ENCODE measurements at places on chromosomes 11 and 22.

DNA sequence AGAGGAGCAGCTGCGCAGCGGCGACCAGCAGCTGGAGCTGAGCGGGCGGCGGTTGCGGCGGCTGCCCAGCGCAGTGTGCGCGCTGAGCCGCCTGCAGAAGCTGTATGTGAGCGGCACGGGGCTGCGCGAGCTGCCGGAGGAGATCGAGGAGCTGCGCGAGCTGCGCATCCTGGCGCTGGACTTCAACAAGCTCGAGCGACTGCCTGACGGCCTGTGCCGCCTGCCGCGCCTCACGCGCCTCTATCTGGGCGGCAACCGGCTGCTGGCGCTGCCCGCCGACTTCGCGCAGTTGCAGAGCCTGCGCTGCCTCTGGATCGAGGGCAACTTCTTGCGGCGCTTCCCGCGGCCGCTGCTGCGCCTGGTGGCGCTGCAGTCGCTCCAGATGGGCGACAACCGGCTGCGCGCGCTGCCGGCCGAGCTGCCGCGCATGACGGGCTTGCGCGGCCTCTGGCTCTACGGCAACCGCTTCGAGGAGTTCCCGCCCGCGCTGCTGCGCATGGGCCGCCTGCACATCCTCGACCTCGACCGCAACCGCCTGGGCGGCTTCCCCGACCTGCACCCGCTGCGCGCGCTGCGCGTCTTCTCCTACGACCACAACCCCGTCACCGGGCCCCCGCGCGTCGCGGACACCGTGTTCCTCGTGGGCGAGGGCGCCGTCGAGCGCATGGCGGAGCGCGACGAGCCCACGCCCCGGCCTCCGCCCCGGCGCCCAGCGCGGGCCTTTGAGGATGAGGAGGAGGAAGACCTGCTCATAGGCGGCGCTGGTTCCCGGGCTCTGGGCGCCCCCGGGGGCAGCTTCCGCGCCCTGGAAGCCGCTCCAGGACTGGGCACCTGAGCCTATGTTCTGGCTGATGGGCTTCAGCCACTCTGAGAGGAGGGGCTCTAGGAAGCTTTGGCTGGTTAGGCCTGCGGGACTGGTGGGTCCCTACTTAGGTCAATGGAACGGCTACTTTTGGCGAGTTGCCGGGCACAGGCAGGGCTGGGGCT is 787 bp downstream of the LRRC10B start:
- DNase-seq: peak; percentile 84

GRCh38 chr11:128424851-128425285 is 162.5 kb downstream of the ETS1 start:
- DNase-seq: no peak

GRCh38 chr11:109680127-109680526 is 258.1 kb downstream of the C11orf87 start:
- DNase-seq: peak; percentile 46

- no peak for DNase-seq
Observed at GRCh38 chr11:6654281-6655019, 1.2 kb downstream of the DCHS1 start.

DNA sequence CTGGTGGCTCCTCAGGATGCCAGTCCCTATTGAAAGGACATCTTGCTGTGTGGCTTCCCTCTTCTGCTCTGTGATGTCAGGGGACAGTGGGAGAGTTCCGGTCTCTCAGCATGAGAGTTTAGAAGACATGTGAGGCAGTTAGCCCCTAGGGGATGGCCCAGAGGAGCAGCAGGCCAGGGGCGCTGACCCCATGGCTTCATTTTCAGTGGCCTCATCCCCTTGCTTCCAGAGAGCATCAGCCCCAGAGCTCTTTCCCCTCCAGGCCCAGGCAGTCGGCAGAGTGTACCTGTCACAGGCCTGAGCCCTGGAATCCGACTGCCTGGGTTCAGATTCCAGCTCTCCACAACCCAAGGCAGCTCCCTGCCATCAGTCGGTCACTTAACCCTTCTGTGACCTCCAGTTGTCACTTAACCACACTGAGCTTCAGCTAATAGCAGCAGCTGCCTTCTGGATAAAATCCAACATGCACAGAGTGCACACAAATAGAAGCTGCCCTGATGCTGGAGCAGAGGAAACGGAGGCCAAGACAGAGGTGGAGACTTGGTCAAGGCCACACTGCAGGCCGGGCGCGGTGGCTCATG is 14.1 kb upstream of the LRRC10B start:
- DNase-seq: no peak

Measured in mammary epithelial cell (primary cell).